ENCODE measurements at places on chromosomes 5 and 9.
A peak's percentile ranks its signal among the peaks of the same experiment; 100 is the strongest.

DNA sequence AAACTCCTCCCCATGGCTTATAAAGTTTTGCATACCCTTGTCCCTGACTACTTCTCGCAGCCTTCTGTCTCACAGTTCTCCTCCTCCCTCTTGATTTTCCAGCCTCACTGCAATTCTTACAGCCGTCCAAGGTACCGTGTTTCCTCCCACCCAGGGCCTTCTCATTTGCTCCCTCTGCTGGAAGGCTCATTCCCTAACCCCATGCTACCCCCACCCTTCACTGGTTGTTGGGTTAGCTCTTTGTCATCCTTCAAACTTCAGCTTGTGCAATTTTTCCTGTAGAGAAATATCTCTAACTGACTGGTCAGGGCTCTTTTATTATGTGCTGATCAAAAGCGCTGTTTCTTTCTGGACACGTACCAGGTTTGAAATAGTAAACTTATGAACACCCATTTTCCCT, 329.2 kb downstream of the EBF1 start:
- DNase-seq, result no peak

GRCh38 chr5:128093368-128093767, 9.8 kb downstream of the SLC12A2 start:
- DNase-seq, result no peak

DNA sequence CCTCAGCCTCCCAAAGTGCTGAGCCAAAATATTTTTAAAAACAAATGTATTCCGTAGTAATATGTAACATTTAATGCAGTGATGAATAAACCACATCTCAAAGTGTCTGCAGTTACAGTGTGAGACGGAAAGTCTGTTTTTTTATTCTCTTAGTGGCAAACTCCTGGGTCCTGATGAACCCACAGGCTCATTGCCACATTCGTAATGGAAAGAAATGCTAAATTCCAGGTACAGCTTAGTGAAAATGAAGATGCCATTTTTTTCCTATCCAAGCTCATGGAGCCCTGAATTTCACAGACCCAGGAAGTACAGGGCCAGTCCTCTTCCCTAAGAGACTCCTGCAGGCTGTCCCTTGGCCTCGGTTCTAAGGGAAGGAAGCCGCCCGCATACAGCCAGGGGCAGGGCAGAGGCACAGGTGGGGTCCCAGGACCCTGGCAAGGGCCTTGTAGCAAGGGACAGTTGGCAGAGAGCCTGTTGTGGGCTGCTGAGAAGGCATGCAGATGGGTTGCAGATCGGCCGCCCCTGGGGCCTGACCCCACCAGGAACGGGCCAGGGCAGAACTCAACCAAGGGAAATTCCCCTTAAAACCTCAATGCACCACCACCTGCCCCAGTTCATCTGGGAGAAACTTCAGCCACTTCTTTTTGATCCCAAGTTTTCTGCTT, 36.2 kb downstream of the IPPK start:
- no peak for DNase-seq

DNA sequence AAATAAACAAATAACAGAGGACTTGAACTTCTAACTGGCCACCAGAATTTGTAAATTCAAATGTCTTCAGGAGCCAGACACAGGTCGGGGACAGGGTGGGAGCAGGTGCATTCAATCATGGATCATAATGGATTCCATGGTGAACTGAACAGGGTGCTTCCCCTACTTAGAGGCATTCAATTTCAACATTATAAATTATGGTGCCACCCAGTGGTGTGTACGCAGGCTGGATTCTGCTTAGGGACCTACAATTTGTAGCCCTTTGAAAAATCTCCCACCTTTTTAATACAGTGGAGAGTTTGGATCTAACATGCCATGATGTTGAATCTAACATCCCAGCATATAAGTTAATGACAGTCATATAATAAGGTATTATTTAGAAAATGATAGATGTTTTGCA, 22.3 kb downstream of the KLF9 start:
- no peak for DNase-seq

DNA sequence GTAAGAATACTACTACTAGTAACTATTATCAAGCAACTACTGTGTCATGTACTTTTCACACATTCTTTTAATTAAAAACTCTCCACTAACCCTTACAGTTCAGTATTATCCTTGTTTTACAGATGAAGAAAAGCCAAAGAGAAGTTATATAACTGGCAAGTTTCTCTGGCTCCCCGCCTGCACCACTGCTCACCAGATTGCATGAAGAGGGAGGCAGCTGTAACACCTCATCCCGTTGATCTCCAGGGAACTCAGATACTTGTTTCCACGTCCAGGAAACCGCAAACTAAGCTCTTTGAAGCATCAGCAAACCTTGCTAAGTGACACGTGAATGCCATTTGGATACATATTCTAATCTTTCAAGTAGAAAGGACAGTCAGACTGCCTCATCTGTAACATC, 70.3 kb downstream of the RIGI start:
- DNase-seq, result no peak

DNA sequence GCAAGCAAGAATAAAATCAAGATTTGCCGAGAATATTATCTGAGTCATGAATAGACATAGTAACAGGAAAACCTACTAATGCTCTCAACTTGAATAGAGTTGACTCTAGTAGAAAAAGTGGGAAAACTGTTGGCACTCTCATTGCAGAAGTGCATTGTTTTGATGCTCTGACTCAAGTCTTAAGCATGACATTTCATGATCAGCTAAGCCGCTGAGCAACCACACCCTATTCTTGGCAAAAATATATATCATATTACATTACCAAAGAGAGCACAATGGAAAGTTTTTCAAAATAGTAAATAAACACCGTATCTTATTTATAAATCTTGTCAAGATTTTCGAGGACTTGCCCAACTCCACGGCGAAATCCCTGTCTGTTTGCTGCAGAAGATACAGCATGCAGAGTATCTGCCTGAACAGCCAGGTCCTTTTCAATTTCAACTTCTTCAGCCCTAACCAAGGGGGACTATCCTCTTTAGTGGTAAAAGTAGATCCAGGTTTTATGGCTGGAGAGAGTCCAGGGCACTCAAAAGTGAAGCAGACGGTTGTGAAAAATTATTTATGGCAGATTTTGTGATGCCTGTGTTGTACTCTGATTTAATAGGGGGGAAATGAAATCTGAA, 13.9 kb upstream of the ADAMTSL1 start:
- DNase-seq, result no peak

GRCh38 chr9:79928661-79929223, 357.0 kb downstream of the TLE4 start:
- no peak for DNase-seq

DNA sequence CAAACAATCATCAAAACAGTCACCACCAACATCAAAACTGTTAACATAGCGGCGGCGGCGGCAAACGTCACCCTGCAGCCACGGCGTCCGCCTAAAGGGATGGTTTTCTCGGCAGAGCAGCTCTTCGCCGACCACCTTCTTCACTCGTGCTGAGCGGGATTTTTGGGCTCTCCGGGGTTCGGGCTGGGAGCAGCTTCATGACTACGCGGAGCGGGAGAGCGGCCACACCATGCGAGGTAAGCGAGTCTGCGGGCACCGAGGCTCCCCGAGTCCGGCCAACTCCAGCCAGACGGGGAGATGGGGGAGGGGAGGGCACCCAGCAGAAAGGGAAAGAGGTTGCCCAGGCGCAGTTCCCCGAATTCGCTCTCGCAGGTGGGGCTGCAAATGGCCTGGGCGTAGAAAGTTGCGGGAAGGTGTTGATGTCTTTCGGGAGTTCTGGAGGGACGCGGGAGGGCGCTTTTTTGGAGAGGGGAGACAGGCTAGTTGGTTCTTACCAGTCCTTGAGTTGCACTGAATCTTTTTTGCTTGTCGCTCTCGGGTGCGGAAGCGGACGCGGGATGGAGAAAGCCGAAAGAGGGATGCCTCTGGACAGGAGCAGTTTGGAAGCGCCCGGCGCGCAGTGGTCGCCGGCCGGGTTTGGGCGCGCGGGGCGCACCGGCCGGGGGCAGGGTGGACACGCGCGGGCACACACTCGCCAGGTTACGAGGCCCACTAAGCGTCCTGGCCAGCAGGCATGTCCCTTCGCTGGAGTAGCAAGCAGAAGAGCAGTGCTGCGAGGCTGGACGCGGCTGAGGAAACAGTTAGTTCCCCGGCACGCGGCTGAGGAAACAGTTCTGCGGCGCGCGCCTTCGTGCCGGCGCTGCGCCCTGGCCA, 849 bp downstream of the RORB start:
- no peak for DNase-seq

- no peak for DNase-seq
Observed at GRCh38 chr9:107635803-107636174, 146.2 kb upstream of the KLF4 start.

GRCh38 chr5:135193213-135194125, 159.4 kb upstream of the PITX1 start:
- no peak for DNase-seq

GRCh38 chr5:17364987-17365810, 132.8 kb upstream of the TAF11L2 start:
- DNase-seq, result no peak

DNA sequence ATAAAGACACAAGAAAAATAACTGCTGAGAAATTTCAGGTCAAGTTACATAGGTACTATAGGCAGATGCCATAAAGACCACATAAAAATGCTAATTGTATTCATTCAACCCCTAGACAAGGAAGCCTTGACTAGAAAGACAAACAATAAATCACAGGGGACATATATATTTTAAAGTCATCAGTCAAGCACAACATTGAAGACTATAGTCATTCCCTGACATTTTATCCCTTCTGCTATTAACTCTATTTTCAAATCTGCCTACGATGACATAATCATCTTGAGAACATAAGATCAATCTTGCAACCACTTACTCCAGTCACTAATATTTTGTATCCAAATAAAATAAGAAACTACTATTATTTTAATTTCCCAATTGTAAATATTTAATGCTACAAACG, 38.3 kb downstream of the FAM13B start:
- DNase-seq, result no peak

DNA sequence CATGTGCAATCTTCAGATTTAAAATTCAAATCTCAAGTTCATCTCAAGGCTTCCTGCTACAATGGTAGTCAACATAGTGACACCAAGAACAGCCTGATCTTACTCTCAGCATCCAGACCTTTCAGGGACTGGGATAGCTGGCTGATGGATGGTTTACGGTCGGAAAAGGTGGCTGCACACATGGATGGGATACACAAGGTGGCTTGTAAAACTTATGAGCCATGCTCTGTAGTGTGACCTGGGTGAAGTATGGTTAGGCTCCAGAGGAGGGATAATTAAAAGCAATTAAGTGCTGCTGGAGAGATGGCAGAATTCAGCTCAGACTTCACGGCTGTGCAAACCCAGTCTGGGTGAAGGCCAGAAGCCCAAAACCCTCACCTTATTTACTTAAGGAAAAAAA, 379.5 kb downstream of the NFIB start:
- no peak for DNase-seq

DNA sequence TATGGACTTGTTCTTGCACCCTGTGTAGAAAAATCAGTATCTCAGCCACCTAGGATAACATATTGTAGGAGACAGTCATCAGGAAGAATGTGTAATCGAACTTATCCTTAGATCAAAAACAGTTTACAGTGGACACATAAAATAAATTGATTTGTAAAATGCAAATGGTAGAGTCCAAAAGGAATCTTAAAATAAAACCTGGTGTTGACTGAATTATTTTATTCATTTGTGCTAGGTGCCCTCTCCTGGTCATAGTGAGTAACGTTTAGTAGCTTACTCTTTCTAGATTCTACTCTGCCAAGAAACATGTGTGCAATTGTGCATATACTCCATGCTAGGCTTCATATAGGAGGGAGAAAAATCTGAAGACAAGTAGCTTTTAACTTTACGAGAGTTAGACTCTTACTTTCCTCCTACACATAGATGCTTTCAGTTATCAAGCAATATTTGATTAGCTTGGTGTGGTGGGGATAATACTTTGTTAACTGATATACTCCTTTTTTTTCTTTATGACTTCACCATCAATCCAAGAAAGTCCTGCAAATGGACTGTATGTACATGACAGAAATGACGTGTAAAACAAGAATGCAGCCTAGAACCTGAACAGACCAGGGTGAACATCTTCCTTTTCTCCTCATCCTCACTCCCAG, 23.7 kb upstream of the LOX start:
- DNase-seq, result peak; percentile 26

- DNase-seq, result peak; percentile 53
Observed at GRCh38 chr9:128203707-128204551, 750 bp downstream of the DNM1 start.

DNA sequence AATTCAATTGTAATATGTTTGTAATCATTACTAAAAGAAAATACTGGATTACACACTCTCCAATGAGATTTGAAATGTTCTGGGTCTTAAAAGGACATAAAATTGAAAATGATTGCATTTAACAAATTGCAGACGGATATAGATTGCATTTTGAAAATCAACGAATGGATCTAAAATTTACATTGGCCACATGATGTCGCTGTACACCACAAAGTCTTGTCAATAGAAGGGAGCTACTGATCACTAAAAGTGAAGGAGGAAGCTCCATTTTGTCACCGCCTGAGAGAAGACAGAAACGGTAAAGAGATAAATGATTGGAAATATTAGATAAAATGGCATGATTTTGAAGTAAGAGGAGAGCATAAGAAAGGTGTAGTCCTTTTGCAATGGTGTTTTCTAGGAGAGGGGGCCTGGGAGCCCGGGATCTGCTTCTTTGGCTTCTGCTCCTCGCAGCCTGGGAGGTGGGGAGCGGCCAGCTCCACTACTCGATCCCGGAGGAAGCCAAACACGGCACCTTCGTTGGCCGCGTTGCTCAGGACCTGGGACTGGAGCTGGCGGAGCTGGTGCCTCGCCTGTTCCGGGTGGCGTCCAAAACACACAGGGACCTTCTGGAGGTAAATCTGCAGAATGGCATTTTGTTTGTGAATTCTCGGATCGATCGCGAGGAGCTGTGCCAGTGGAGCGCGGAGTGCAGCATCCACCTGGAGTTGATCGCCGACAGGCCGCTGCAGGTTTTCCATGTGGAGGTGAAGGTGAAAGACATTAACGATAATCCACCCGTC, at the start of gene PCDHA1:
Gene PCDHA1 (plus strand): TSS at position 236 of the 782 bp plus-strand sequence.
- DNase-seq, result no peak

- no peak for DNase-seq
Observed at GRCh38 chr5:143261748-143262392, 141.6 kb downstream of the NR3C1 start.

- no peak for DNase-seq
Observed at GRCh38 chr5:64340293-64340692, 165.5 kb upstream of the RGS7BP start.

- no peak for DNase-seq
Observed at GRCh38 chr5:172303162-172303561, 19.6 kb upstream of the UBTD2 start.

DNA sequence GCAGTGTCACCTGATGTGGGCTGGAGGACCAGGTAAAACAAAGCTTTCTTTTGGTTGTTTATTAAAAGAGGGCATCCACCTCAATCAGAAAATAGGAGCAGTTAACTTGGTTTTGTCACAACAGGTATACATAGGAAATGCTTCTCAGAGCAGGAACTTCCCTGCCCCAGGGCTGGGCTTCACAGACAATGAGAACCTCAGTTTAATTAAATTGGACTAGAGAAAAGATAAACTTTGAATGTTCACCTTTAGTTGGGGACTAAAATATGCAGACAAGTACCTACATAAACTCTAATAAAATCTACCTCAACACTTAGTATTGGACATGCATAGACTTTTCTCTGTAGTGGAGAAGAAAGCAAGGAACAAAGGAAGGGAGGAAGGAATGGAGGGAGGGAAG, 392.0 kb downstream of the ENC1 start:
- no peak for DNase-seq

GRCh38 chr5:18765304-18765703, 1131.0 kb downstream of the TAF11L14 start:
- DNase-seq, result no peak

Data from HTR-8/SVneo (cell line).